ENCODE measurements at places on chromosomes 3 and 15.
A peak's percentile ranks its signal among the peaks of the same experiment; 100 is the strongest.

- DNase-seq, result no peak
These were observed 113.6 kb upstream of the CACNA2D3 start for GRCh38 chr3:54008744-54009143.

- DNase-seq, result no peak
These were observed 50.6 kb downstream of the CMTM6 start for GRCh38 chr3:32452009-32452408.

DNA sequence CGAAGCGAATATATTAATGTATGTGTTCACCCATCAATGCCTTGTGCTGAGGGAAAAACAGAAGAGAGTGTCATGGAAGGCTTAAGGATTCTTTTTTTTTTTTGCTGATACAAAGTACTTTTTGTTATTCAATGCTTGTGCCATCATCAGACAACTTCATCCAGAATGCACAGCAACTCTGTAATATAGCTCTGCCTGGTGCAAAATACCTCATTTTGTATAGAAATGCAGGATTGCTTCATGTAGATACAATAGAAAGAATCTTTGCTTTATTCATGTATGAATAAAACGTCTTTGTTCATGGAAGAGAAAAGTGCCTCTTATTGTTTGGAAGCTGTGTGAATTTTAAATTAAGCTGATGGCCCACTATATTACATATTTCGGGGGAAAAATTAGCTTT lies 62.9 kb downstream of the SH3GL3 start:
- no peak for DNase-seq

- DNase-seq, result no peak
These were observed 49.2 kb upstream of the NMD3 start for GRCh38 chr3:161171639-161172552.

- no peak for DNase-seq
These were observed 12.5 kb upstream of the TCAIM start for GRCh38 chr3:44326019-44326418.

DNA sequence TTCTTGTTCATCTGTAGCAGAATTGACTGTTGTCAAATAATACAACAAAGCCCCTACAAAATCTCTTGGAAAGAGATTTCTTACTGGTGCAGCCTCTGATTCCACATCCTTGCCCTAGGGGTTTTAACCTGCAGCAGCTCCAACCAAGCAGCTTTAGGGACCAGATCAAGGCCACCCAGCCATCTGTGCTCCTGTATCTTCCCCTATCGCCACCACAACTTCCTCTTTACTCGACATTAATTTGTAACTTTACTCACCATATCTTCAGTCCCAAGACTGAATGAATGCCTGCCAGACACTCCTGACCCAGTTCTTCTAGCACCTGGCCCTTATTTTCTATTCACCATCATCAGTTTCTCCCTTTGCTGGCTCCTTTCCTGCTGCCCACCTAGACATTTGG lies 156.6 kb upstream of the IL12A start:
- DNase-seq, result no peak

- DNase-seq, result no peak
These were observed 103.6 kb downstream of the APBA2 start for GRCh38 chr15:28989239-28989830.

- DNase-seq, result no peak
These were observed 322.6 kb downstream of the THSD4 start for GRCh38 chr15:71437919-71438318.

- peak; percentile 1 for DNase-seq
These were observed 359.7 kb upstream of the ROPN1 start for GRCh38 chr3:124351430-124352148.

DNA sequence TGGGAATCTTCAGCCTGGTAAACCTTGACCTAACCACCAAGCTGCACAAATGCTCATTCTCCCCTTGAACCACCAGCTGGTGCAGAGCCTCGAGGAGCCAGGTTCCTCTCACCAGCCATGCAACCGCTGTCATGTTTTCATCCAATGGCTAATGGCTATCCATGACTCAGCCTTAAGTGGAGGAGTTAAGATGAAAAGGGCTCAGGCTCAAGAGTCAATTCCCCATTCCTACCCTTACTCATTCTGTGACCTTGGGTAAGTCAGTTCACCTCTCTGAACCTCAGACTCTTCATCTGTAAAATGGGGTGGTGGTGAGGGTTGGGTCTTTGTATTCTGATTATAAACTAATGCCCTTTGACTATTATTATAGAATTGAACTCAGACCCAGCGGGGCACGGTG lies 515.6 kb downstream of the SHQ1 start:
- no peak for DNase-seq

DNA sequence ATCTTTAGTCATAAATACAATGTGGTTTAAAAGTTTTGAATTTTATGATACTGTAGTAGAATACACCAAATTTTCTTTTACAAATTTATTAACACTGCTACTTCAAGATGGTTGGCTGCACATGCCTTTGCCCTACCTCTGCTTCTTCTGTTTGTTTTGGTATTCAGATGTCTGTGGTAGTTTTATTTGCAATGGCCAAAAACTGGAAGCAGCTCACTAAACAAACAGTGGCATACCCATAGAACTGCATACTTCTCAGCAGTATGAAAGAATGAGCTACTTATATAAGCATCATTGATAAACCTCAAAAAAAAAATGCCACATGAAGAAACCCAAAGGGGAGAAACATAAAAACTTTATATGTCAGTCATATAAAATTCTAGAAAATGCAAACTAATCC lies 19.5 kb downstream of the ARIH2 start:
- DNase-seq, result no peak

DNA sequence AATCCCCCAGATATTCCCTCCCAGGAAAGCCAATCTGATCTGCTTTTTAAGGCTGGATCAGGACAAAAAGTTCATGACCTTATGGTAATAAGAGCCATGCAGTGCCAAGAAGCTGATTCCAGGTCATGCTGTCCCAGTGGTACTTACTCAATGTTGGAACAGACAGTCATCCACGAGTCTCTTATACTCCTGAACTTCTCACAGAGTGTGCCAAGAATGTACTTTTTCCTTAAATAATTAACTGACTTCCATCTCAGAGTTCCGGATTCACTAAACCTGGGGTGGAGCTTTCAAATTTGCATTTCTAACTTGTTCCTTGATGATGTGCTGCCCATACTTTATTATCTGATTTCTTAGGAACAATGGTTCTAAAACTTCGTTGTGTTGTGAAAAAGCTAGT lies 3.4 kb upstream of the P3H2 start:
- DNase-seq, result no peak

DNA sequence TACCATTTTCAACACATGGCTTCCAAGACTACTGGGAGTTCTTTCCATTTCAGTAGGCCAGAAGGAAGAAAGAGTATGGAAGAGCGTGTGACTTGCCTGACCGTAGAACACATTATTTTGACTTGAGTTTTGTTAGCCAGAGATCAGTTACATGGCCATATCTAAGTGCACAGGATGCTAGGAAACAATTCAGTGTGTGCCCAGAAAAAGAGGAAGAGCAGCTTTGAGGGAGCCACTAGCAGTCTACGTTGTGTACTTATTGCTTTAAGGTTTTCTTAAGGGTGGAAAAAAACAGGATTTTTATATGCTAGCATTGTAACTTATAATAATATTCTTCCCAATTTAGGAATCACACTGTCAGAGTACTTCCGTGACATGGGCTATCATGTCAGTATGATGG lies 44.1 kb upstream of the GRAMD1C start:
- no peak for DNase-seq

Measured in T1000 (cell line).